Memory B cell (primary cell): ENCODE measurements at places on chromosomes 2 and 18.
A peak's percentile ranks its signal among the peaks of the same experiment; 100 is the strongest.

- peak; percentile 25 for DNase-seq
Observed at GRCh38 chr2:39469807-39470206, 32.7 kb upstream of the MAP4K3 start.

- no peak for DNase-seq
Observed at GRCh38 chr2:217680381-217680780, 322.4 kb downstream of the TNS1 start.

DNA sequence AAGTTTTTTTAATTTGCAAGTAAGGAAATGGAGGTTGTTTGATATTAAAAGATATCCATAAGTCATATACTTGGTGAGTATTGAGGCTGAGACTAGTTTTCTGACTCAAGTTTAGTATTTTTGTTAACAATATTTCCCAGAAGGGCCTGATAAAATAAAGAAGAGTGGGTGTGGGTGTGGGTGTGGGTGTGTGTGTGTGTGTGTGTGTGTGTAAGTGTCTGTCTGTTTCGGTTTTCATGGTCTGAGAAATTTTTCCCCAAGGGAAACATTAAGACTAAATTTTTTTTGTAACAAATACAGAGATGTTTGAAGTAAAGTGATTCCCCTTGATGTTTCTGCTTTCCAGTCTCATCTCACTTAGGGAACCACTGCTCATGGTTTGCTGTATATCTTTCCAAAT lies 36.5 kb downstream of the PPM1B start:
- no peak for DNase-seq

GRCh38 chr2:58614219-58614618 lies 373.1 kb upstream of the FANCL start:
- DNase-seq: no peak

DNA sequence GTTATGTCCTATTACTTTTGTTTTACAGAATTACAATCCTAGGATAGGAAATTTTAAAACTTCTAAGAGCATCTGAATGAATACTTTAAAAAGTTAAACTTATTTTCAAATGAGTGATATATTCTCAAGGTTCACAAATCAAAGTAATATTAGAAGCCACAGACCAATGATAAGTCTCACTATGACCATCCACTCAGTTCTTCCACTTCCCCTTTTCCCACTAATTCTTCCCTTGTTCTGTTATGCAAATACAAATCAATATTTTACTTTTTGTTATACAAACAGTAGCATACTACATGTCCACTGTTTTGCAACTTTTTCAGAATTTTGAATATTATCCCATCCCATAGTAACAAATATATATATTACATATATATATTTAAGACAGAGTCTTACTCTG lies 20.2 kb downstream of the USP37 start:
- DNase-seq: no peak

DNA sequence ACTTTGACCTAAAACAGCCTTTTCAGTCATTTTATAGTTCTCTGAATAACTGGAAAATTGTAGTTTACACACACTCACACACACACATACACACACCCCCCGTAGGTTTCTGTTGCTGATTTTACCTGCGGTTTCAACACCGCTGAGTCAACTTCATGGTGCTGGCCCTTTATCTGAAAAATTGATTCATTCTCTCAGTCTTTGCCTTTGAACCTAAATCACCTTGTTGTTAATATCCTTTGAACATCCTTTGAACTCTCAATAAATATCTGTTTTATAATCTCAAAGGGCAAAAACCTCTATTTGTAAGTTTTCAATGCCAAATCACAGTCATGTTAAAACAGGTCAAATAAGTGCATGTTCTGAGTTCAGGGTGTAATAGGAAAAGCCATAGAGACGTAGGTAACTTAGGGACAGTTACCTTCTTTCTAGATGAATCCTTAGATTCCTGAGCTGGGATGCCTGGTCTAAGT lies 109.0 kb upstream of the BZW1 start:
- no peak for DNase-seq

DNA sequence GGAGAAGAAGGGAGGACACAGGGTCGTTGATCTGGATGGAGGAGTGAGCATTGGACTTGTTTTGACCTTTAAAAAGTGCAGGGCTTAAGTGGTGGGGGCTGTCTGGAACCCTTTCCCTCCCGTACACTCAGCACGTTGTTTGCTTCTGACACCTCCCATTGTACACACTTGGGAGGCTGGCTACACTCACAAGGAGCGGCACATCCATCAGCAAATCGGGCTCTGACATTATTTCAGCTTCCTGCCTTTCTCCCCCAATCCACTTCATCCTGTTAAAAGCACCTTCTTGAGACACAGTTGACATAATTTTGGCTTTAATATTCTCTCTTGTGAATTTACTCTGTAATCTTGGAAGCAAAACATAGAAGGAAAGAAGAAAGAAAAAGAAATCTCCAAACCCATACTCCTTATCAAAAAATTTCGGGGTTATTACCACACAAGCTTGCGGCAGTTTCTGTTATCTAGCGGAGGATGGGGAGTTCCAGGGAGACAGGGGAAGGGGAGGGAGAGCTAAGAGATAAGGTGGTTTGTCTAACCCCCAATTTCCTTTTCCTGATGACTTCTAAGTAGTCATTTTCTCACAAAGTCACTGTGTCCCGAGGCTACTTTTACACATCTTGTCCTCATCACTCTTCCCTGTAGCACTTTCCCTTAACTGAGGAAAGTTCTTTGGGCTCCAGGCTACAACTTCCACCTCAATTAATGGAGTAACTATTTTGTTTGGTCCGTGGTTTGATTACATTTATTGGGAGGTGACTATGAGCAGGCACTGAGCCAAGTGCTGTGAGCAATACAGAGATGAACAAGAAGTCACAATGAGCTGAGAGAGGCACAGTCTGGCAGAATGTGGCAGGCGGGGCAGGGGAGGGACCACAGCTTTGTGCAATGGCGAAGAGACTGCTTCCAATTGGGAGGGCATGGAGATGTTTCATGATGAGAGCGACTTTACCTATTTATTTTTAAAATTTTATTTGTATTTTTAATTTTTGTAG lies 240.1 kb upstream of the MEX3C start:
- DNase-seq: no peak

- DNase-seq: no peak
Observed at GRCh38 chr2:1305342-1306013, 107.8 kb upstream of the TPO start.

GRCh38 chr2:215900843-215901242 lies 112.5 kb downstream of the MREG start:
- DNase-seq: no peak
